NCI-H524 (cell line): ENCODE measurements at places on chromosomes 2 and 18.

- DNase-seq = no peak
These were observed 65.4 kb downstream of the DOCK10 start for GRCh38 chr2:224976629-224977525.

DNA sequence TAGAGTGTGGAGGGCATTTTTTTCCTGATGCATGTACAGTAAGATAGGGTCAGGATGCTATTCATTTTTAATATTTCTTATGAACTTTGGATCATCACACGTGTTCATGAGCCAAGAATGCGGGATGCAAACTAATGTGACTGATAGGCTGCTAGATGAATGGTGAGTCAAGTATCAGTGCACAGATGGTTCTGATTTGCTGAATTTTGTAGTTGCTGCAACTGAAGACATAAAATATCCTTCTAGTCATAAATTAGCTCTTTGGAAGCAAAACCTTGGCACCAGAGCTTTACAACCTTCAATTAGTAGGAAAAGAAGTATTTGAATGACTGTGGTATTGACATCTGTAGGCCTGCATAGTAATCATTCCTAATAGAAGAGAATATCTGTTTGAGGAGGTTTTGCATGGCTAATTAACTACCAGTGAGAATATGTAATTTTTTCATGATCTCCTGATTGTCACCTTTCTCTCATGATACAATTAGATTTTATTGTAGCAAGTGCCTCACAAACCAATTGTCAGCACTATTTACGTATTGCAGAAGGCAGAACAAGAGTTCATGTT lies 94.0 kb downstream of the VRK2 start:
- DNase-seq = no peak

DNA sequence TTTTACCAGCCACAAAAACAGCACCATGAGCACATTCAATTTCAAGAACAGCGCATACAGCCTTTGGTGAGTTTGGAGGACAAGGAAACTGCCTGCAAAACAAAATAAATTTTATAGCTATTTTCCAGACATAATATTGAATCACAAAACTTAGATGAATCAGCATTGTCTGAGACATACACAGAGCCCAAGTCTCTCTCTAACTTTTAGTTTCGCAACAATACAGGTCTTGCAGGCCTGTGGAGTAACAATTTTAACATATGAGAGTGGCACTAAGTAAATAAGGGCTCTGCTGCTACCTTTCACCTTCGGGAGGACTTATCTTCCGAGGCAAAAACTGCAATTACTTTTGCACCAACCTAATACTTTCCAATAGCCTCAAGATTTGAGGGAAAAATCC lies 56.1 kb upstream of the PEX13 start:
- DNase-seq = no peak

DNA sequence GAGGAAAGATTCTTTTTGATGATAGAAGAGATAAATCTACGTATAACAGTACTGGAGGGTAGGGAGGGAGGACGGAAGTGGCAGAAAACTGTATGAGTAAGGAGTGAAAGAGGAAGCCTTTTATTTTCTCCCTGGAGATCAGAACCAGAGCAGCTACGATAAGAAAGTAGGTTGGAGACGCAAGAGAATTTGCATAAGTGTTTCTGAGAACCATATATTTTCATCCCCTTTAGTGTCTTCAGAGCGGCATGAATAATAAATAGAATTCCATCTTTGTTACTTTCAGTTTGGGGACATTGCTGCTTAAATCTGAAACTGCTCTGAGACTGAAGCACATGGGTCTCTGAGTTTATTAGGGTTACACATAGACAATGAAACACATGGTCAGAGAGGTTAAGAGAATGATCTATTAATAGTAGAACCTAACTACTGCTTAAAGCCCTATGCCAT lies 230.2 kb upstream of the TNP1 start:
- DNase-seq = no peak

DNA sequence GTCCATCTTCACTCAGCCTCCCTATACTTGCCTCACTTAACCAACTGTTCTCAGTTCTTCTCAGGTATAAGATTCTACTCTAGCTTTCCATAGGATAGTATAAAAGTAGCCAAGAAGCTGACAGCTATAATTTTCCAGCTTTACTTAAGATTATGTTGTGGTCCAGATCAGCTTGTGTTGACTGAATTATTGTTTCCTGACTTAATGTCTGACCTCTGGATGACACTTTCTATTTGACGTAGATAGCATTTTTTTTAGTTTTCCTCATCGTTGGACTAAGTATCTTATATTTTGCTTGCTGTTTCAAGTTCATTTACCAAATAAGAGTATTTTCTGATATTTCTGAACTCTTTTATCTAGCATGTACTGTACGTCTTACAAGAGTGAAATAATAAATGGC lies 1272.5 kb upstream of the CDH2 start:
- DNase-seq = no peak

DNA sequence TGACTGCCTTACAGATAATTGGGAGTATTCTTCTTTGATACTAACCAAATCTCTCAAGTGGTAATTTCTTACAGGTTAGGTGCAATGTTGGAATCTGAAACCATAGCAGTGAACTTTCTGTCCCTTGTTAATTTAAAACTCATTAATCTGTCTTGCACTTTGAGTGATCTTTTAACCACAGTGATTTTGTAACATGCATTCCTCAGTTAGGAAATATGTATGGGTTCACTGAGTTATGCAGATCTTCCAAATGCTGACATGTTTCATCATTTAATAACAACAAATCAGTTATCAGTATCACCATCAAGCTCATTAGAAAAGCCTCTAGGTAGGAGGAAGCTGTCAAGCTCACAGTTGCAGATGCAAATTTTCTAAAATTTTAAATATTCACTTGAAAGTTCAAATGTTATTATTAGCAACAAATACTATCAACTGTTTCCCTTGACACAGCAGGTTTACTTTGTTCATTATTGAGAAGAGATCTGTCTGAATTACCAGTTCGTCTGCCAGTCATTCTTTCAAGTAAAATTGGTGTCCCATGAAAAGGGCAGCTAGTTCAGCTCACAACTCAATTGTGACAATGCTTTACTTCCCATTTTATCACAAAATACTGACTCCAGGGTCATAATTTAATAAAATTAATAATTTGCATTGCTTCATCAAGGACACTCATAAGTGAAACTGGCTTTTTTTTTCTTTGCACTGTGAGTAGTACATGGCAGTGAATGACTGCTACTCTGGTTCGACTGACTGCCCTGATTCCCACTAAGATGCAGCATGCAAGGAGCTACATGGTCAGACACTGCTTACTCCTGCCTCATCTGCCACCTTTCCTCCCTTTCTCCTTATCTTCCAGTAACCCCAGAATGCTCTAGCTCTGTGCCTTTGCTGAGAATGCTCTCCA lies 31.6 kb downstream of the SUCLG1 start:
- DNase-seq = no peak

GRCh38 chr2:101340141-101340551 lies 31.6 kb upstream of the RNF149 start:
- no peak for DNase-seq

GRCh38 chr18:9735879-9736278 lies 27.8 kb downstream of the RAB31 start:
- DNase-seq = no peak

- no peak for DNase-seq
These were observed 13.2 kb upstream of the LRRFIP1 start for GRCh38 chr2:237614151-237614720.

DNA sequence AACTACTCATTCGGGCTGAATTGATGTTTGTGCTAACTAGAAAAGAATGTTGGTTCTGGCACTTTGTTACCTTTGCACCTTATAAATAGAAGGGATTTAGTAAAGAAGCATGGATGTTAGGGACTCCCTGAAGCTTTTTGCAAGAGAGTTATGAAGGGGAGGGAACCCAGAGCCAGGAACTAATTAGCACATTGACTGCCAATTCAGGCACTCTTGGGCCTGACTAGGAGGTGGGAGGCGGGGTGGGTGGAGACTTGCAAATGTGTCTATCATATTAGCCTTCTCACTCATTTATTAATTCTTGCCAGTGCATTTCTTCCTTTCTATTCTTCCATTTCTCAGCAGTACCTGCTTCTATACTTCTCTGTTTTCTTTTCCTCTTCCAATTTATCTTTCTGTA lies 1022.4 kb downstream of the TMEM182 start:
- DNase-seq = no peak

DNA sequence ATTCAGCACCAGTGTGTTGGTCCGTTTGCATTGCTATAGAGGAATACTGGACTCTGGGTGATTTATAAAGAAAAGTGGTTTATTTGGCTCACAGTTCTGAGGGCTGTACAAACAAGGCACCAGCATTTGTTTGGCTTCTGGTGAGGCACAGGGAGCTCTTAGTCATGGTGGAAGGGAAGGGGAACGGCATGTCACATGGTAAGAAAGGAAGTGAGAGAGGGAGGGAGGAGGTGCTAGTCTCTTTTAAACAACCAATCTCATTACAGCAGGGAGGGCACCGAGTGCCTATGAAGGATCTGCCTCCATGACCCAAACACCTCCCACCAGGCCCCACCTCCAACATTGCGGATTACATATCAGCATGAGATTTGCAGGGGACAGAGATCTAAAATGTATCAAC lies 143.9 kb upstream of the DLX2 start:
- no peak for DNase-seq

DNA sequence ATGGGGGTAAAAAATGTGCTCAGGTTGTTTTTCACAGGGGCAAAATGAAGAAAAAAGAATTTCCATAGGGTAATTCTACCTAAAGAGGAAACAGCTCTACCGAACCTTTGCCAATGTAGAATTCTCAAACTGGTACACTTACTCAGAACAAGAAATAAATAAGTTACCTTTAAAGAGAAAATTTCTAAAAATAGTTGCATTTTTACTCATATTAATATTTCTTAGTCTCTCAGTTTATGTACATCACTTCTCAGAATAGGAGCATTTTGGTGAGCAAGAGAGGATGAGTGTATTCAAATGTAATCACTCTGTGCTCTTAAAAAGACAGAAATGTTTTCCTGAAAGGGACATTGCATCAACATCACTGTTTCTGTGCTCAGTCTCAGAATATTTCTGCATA lies 574.7 kb upstream of the SLC8A1 start:
- DNase-seq = no peak

- DNase-seq = no peak
These were observed 78.8 kb downstream of the MYL12B start for GRCh38 chr18:3340682-3341097.

- DNase-seq = no peak
These were observed 128.1 kb upstream of the AGAP1 start for GRCh38 chr2:235365743-235366142.

DNA sequence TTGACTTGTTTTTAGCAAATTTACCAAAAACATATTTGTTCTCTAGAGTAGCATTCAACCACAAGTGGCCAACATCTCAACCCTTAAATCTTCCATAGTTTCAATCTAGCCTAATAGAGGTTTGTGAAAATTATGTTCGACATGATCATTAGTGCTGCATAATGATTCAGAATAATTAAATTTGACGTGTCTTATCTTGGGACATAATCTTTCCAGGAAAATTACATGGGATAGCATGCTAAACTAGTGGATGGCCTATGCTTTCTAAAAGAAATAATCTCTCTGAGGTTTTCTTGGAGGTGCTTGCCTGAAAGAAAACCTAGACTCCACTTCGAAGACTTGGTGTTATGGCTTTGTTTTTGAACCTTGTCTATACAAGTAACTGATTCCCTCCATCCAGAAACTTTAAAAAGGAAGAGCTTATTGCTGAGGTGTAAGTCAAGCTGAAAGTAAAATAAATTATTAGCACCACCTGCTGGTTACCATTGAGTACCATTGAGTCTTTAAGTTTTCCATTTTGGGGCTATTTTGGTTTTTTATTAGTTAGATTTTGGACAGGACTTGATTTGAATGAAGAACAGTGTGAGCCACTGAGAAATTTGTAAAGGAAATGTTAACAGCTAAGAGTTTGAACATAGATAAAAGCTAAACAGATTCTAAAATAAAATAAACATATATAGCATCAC lies 32.7 kb downstream of the COX7A2L start:
- DNase-seq = peak; percentile 34

- no peak for DNase-seq
These were observed 59.8 kb downstream of the NDUFA10 start for GRCh38 chr2:239965318-239965717.

- DNase-seq = no peak
These were observed 291.5 kb upstream of the GULP1 start for GRCh38 chr2:188000189-188000588.

DNA sequence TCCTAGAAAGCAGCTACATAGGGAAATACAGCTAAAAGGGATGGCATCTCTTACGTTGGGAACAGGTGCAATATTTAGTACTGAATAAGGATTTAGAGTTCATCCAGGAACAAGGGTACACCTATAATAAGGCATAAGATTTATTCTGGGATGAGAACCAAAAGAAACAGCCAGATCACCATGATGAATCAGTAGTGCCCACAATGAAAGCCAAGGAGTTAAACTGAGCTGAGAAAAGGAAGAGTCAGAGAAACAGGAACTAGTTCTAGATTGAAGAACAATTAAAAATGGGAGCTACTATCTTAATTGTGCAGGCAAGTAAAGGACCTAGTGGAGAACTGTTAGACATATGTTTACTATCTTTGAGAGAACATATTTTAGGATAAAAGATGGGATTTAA lies 692.3 kb downstream of the LRP1B start:
- no peak for DNase-seq

- DNase-seq = no peak
These were observed 6.1 kb downstream of the GPR17 start for GRCh38 chr2:127651971-127652550.
